ENCODE measurements at places on chromosomes 11 and 22.
A peak's percentile ranks its signal among the peaks of the same experiment; 100 is the strongest.

GRCh38 chr11:8721609-8722500 is 39.3 kb downstream of the RPL27A start:
- no peak for DNase-seq

- DNase-seq = peak; percentile 39
These were observed 20.1 kb upstream of the ADORA2A start for GRCh38 chr22:24407278-24407665.

GRCh38 chr22:38078046-38078840 is 5.7 kb downstream of the SLC16A8 start:
- no peak for DNase-seq

- no peak for DNase-seq
These were observed 2.9 kb upstream of the IFTAP start for GRCh38 chr11:36591433-36591832.

GRCh38 chr11:1307163-1307870 is 2.1 kb downstream of the TOLLIP start:
- peak; percentile 73 for DNase-seq

DNA sequence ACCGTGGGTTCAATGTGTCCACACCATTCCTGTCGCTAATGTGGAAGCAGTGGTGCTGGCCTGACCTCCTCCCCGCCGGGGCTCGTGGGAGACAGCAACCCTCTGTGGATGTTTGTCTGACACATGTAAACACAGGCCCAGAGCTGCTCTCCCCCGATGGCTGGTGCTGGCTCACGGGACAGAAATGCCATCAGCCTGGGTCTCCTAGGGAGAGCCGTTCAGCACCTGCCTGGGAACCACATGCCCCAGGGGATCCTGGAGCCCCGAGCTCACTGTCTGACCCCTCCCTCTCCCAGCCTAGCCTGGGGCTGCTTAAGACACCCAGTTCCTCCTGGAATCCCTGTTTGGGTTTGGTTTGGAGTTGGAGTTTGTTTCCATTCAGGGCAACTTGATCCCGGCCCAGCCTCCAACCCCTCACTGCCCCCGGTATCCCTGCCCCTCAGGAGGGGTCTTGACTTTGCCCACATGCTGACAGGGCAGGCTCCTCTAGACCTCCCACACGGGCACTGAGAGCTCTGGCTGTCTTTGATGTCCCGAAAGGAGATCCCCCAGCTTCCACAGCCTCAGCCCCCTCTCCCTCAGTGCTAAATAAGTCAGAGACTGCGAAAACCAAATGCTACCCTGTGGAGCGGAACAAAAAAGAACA is 50.9 kb upstream of the WNT11 start:
- DNase-seq = no peak

- DNase-seq = no peak
These were observed 41.7 kb downstream of the KCNJ4 start for GRCh38 chr22:38413085-38414008.

DNA sequence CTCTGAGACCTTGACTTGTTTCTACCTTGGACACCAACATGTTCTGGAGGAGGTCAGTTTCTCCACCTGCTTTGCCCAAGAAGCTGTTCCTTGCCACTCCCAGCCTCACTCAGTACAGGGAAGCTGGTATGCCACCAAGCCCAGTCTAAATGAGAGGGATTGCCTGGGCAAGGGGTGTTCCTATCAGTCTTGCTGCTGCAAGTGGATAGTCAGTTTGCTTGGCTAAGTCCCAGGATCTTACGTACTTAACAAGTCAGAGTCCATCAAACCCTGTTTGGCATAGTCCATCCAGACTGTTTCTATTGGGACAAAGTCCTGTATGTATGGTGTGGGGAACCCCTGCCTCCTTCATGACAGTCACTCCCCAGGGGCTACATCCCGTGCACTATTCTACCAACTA is 66.6 kb downstream of the RPL27A start:
- no peak for DNase-seq

- DNase-seq = no peak
These were observed 26.7 kb upstream of the P2RY6 start for GRCh38 chr11:73245461-73245860.

GRCh38 chr22:22697377-22698117 is 53.1 kb downstream of the GGTLC2 start:
- DNase-seq = no peak

DNA sequence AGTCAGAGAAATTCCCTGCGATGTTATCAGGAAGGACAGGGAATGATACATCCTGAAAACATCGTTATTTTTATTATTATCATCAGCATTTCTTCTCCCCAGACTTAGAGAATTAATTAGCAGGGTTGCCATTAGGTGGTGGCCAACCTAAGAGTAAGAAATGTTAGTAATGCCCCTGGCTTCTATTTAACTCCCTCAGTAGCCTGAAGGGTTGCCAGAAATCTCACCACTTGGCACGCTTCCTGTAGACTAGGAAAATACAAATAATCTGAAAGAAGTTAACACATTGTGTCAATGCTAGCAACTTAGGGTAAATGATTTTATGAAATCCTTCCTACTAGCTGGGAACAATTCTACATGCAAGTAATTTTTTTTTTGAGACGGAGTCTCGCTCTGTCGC is 45.5 kb downstream of the ENDOD1 start:
- no peak for DNase-seq

DNA sequence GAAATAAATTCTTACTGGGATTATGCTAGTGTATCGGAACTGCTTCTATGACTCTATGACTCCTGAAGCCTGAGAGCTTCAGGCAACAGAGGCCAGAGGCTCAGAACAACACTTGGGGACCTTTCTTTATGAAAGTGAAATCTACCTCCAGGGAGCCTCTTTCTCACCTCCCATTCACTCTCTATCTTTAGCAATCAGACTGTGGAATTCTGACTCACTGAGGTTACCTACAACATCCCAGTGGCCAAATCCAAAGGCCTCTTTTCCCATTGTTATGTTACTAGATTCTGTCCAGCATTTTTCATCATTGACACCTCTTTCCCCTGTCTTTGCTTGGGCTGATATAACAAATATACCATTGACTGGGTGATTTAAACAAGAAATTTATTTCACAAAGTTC is 14.1 kb upstream of the CYB5R2 start:
- no peak for DNase-seq

- DNase-seq = no peak
These were observed 23.6 kb upstream of the TMA7B start for GRCh38 chr22:39936523-39937145.

- DNase-seq = peak; percentile 28
These were observed 70.5 kb downstream of the RPUSD4 start for GRCh38 chr11:126140926-126141280.

DNA sequence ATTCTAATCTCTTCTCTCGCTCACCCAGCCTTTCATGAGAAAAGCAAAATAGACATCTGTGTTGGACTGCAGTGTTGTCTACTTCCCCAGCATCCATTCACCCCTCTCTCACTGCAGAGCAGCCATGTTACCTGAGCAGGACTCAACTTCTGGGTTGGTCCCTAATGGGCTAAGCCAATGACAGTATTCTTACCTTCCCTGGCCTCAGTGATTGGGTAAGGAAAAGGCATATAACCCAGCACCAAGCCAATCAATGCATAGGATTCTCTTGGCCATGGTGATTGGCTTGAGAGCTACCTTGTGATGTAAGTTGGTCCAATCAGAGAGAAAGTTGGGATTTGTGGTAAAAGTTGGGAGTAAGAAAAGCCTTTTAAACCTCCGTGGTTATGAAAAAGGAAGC is 99.8 kb upstream of the NECTIN1 start:
- DNase-seq = no peak

DNA sequence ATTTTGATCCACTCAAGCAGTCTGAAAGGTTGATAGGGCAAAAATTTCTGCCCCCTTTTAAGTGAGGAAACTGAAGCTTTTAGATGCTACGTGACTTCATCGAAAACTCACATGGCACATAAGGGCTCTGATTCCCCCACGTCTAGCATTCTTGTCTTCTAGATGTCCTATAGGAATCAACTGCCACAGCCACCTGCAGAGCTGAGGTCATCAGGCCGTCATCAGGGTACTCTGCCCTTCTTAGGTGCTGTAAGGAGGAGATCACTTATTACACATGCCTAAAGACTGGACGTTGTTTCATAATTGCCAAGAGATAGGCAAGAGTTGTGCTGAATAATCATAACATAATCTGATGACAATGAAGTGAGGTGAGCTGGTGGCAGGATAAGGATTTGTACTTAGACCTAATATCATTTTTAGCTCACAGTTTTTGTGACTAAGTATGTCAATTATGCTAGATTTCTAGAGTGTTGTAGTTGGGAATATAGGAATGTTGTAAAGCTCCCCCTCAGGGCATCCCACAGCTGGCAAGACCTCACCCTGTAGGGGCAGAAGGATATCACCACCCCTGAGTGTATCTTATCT is 349.4 kb downstream of the METTL15 start:
- DNase-seq = no peak

GRCh38 chr11:94658386-94658785 is 91.2 kb downstream of the PIWIL4 start:
- DNase-seq = no peak

DNA sequence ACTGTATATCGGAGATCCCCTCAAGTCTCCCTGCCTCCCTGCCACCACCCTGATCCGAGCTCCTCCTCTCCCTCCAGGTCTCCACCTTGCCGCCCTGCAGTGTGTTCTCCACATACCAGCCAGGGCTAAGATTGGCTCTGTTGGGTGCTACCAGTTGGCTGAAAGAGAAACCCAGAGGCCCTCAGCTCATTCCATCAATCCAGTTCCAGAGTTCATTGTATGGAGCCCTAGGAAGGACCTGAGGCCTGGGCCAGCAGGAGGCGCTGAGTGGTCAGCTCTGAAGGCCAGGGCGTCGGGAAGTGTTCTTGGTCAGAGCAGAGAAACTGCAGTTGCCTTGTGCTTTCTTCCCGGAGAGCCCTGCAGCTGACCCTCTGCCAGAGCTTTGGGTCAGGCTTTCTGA is 2.2 kb upstream of the TOP3B start:
- peak; percentile 41 for DNase-seq

- peak; percentile 27 for DNase-seq
These were observed 29.6 kb downstream of the METTL15 start for GRCh38 chr11:28137832-28138231.

DNA sequence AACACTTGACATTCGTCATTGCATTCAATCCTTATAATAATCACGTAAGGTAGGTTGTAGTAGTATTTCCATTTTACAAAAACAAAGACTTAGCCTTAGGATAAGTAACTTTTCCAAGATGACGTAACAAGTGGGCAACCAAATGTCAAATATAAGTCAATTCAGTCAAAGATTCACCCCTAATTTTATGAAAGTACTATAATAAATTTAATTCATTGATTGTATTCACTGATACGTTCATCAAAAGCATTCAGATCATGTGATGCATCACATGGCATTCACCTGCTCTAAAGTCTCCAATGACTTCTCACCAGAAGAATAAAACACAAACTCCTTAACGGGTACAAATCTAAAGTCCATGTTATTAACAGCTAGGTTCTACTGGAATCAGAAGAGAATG is 2.1 kb downstream of the KIF18A start:
- DNase-seq = no peak

- no peak for DNase-seq
These were observed 55.1 kb downstream of the CYTH4 start for GRCh38 chr22:37337204-37337943.

- DNase-seq = peak; percentile 85
These were observed 101.0 kb downstream of the GGTLC2 start for GRCh38 chr22:22745225-22746060.

GRCh38 chr11:119094816-119095065 is 6.9 kb downstream of the DPAGT1 start:
- DNase-seq = peak; percentile 87

DNA sequence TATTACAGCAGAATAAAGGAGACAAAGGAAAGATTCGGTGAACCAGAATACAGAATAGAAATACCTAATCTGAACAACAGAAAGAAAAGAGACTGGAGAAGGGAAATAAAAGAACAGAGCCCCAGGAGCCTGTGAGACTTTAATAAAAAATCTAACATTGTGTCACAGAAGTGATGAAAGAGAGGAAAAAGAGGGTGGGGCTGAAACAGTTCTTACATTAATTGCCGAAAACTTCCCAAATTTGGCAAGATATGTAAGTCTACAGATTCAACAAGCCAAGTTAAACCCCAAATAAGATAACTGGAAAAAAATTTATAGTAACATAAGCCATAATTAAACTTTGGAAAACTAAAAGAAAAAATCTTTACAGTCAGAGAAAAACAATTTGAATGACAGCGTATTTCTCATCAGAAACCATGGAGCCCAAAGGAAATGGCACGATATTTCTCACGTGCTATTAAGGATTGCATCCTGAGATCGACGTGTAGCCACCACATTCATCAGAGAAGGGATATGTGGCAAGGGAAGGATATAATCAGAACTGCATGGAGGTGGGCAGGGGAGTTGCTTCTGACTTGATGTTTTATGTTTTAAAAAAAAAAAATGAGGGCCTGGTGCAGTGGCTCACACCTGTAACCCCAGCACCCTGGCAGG is 73.9 kb downstream of the SGSM3 start:
- DNase-seq = no peak

DNA sequence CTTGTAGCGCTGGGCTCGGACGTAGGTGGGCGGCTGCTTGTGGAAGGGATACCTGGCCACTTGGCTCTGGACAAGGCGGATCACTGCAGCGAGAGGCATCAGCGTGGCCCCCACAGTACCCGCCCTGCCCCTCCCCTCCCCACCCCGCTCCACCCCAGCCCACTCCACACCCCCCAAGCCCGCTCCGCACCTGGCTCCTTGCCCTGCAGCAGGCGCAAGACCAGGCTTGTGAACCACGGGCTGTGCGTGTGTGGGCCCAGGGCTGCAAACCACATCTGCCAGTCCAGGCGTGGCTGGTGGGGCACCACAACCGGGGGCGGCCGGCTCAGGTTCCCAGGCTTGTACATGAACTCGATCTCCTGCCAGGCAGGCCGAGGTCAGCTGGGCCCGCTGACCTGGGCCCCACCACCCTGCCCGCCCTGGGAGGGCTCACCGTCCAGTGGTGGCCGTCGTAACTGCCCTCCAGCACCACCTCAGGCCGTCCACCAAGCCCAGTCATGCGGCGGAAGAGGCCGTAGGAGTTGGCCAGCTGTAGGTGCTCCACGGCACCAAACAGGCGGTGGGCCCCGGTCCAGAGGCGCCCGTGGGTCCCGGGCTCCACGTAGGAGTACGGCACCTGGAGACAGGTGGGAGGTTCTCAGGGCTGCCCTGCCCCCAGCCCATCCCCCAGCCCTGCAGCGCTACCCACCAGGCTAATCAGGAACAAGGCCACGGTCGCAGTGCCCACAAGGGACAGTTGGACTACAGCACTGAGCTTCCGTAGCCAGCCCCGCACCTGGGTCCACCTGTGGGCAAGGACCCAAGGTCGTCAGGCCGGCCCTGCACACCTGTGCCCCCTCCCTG is 2.9 kb downstream of the LMF2 start:
- DNase-seq = peak; percentile 33

GRCh38 chr22:35465109-35465701 is 65.3 kb downstream of the MCM5 start:
- DNase-seq = no peak

DNA sequence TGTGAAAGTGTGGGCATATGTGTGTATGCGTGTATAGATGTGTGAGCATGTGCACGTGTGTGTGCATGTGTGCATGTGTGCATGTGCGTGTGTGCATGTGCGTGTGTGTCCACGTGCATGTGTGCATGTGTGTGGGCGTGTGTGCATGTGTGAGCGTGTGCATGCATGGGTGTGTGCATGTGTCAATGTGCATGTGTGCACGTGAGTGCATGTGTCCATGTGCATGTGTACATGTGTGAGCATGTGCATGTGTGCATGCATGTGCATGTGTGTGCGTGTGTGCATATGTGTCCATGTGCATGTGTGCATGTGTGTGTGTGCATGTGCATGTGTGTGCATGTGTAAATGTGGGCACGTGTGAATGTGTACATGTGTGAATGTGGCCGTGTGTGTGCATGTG is 95.3 kb downstream of the ST3GAL4 start:
- no peak for DNase-seq

Measured in hematopoietic multipotent progenitor cell treated with erythropoietin and hydrocortisone succinate and interleukin-3 and kit ligand, for 4 days (in vitro differentiated cells).